ENCODE measurements at places on chromosomes 13 and 19.

DNA sequence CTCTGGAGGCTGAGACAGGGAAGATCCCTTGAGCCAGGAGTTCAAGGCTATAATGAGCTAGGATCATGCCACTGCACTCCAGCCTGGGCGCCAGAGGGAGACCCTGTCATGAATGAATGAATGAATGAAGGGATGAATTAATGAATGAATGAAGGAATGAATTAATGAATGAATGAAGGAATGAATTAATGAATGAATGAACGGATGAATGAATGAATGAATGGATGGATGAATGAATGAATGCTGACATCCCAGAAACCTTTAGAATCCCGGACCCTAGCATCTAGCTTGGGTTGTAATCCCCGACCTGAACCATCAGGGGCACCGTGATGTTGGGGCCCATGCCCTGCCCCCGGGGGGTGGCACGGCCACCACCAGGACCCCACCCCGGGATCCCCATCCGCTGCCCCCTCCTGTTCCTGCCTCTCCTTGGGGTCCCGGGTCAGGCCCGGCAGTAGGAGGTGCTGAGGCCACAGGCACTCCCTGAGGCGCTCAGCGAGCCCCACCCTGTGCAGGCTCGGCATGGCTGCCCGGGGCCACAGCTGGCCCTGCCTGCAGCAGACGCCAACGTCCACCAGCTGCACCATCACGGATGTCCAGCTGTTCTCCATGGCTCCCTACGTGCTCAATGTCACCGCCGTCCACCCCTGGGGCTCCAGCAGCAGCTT is 3.4 kb downstream of the EBI3 start:
- no peak for DNase-seq

DNA sequence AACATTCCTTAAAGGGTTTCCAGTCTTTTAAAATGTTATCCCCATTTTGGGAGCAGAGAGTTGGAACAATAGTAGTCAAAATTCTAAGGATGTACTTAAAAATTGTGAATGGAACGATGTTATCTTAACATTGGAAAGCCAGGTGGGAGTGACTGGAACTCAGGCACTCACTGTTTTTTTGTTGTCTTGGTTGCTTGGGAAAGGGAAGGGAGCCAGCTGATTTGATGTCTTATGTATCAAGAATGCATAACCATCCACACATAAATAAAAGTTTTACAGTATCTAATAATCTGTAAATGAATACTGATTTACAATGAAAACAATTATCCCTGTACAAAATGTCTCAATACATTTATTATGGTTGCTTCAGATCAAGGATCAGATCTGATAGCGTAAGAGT is 88.7 kb downstream of the SLC10A2 start:
- no peak for DNase-seq

- DNase-seq: no peak
Measured at GRCh38 chr19:19382118-19382517, 23.4 kb upstream of the GATAD2A start.

- DNase-seq: no peak
Measured at GRCh38 chr13:98676239-98676638, 76.2 kb downstream of the SLC15A1 start.

- DNase-seq: no peak
Measured at GRCh38 chr19:21084343-21084742, 2.3 kb downstream of the ZNF714 start.

DNA sequence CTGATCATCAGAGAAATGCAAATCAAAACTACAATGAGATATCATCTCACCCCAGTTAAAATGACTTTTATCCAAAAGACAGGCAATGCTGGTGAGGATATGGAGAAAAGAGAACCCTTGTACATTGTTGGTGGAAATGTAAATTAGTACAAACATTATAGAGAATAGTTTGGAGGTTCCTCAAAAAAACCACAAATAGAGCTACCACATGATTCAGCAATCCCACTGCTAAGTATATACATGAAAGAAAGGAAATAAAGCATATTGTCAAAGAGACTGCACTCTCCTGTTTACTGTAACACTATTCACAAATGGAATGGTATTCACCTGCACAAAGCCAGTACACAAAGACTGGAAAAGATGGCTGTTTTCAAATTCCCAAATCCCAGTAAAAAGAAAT is 1233.7 kb downstream of the PCDH17 start:
- no peak for DNase-seq

DNA sequence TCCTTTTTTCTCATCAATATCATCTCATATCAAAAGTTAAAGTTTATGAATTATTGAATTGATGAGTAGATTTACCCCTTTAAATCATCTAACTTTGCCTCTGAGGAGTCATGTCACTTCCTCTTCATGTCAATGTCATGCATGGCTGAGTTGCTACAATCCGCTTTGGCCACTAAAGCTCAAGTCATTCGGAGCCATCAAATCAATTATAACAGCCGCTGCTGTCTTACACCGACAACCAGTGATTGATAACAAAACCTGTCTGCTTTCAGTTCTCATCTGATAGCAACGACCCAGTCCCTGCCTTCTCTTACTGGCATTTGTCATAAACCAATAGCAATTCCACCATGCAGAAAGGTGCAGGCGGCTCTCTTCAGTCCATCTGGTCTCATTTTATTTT is 429.3 kb downstream of the DIAPH3 start:
- no peak for DNase-seq

- no peak for DNase-seq
Measured at GRCh38 chr19:15173746-15174404, 26.9 kb downstream of the NOTCH3 start.

- DNase-seq: no peak
Measured at GRCh38 chr13:59452189-59452890, 711.4 kb downstream of the DIAPH3 start.

DNA sequence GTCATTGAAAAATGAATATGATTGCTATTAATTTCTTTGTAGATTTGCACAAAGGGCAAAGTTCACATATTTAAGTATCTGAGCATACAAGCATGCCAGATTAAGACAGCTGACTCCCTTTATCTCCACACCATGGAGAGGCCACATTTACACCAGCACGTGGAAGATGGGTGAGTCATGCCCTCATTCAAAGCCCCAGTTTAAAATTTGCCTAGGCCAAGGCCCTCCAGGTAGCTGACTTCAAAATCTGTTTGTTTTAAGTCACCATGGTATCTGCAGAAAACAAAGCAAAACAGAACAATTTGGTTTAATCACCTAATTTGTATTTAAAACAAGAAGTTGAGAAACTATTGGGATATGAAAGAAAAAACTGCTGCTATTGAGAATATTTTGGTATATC is 109.2 kb downstream of the ESD start:
- DNase-seq: no peak

DNA sequence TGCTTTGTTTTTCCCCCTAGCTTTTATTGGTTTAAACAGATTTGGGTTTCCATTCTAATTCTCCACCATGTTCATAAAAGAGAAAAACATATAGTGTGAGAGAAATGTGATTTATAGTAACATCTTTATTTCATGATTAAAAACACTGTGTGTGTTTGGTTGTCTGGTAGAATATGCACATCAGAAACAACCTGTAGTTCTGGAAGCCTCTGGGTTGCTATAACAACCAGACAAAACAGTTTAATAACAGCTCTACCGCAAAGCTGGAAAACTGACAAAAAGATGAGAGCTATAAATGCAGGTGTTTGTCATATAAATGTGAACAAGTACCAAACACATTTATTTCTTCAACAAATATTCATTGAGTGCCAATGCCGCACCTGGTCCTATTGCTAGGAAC is 9.8 kb downstream of the KBTBD6 start:
- no peak for DNase-seq

DNA sequence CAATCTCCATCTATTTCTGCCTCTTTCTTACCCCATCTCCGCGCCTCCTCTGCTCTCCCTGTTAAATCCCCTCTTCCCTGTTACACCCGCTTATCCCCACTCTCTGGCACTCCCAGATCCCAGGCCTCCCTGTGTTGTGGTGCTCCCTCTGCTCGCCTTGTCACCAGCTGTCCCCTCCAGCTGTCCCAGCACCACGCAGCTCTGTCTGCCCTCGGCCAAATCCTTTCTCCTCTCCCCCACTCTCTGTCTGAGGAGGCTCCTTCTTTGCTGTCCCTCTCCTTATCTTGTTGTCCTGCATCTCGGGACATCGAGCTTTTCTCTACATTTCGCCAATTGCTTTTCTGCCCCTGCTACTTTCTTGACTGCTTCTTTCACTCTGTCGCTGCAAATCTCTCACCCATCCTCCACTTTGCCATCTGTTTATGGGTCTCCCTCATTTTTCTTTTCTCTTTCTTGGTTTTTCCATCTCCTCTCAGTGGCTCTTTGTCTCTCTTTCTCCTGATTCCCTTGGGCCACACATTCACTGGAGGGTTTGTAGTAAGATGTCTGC is 941 bp downstream of the ZNF160 start:
- no peak for DNase-seq

GRCh38 chr19:10968527-10969135 is 7.8 kb downstream of the SMARCA4 start:
- no peak for DNase-seq

DNA sequence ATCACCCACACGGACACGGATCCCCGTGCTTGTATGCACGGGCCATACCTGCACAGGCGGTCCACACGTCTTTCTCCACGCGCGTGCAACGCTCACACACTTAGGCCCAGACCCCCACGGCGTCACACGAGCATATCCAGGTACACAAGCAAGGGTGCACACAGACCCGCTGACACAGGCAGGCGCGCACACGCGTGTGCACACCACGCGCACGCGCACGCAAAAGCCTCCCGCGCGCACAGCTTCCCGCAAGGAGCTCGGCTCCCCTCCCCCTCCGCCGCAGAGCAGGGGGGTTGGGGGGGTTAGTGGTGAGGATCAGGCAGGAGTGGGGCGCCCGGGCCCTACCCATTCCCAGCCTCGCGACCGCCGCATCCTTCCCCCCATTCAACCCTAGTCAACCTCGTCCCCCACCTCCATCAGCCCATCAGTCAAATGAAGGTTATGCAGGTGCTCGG is 407 bp downstream of the RAB3A start:
- no peak for DNase-seq

DNA sequence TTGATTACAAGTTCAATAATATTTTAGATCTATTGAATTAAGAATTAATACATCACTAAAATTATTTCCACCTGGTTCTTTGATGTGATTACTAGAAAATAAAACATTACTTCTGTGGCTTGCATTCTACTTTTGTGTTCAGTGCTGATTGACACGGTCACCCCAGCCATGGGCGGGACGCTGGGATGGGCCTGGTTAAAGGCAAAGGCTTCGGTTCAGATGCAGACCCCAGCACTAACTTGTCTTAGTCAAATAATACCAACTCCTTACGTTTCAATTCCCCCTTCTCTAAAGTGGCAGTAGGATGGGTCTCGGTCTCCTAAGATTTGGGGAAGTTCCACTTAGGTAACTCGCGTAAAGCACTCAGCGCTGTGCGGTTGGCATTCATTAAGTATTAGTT is 144.9 kb downstream of the URI1 start:
- no peak for DNase-seq

DNA sequence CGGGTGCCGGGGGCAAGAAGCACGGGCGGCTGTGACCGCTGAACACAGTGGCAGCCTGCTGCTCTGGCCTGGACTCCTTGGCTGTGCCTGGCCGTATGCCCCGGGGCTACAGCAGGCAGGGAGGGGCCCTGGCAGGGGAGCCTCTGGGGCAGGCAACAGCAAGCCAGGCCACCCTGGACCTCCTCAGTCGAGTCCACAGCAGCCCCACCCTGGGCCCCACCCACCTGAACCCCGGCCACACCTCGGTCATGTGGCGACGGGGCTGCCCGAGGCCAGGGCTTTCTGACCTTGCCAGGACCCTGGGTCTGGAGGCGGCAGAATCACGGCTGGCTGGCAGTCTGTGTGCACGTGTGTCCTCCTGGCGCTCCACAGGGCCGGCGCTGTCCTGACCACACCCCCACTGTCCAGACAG is 8.7 kb downstream of the CILP2 start:
- no peak for DNase-seq

DNA sequence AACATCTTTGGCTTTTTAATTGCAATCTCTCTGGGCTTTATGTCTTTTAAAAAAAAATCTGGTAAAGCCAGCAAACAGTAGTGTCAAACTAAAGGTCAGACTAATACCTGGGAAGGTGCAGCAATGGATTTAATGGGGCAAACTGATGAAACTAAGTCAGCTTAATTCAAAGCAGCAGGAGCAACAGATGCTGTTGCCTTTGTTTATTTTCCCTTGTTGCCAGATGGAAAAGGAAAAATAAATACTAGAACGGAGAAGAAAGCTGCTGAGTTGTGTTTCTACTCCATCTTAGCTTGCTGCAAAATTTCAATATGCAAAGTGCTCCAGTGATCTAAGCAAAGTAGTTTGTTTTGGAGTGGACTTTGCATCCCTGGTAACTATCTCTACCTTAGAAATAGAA is 1097.8 kb downstream of the PCDH17 start:
- no peak for DNase-seq

GRCh38 chr13:70189981-70190380 is 81.7 kb upstream of the KLHL1 start:
- no peak for DNase-seq

GRCh38 chr13:108586826-108587225 is 42.6 kb upstream of the MYO16 start:
- no peak for DNase-seq

DNA sequence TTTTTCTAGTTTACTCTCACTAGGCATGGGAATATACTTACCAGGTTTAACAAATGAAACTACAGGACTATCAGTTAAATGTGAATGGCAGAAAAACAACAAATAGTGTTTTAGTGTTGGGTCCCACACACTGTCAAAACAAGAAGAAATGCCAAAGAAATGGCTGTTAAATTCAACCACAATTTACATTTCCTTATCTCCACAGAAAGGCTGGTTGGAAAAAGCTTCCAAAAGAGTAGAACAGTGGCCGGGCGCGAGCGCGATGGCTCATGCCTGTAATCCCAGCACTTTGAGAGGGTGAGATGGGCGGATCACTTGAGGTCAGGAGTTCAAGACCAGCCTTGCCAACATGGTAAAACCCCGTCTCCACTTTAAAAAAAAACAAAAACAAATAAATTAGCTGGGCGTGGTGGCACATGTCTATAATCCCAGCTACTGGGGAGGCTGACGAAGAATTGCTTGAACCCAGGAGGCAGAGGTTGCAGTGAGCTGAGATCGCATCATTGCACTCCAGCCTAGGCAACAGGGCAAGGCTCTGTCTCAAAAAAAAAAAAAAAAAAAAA is 66.5 kb downstream of the SERP2 start:
- DNase-seq: no peak

DNA sequence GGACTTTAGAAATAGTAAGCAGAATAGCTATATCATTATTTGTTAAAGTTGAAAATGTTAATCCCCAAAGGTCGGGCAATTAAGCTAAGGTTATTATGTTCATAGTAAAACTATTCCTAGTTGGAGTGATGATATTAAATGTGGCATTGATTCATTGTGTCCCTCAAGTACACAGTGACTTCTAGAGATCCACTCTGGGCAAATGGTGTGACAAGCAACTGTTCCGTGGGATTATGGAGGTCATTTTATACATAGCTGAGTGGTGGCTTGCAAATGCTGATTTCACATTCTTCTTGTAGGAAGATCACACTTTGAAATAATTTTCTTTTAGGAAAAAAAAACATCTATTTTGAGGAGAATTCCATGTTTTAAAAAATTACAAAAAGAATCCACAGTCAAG is 317.8 kb downstream of the ATP8A2 start:
- DNase-seq: no peak

GRCh38 chr19:37973666-37974065 is 66.7 kb downstream of the SIPA1L3 start:
- no peak for DNase-seq
